Activated CD8-positive, alpha-beta memory T cell treated with anti-CD3 and anti-CD28 coated beads for 4 hours (primary cell): ENCODE measurements at places on chromosomes 4 and X.

DNA sequence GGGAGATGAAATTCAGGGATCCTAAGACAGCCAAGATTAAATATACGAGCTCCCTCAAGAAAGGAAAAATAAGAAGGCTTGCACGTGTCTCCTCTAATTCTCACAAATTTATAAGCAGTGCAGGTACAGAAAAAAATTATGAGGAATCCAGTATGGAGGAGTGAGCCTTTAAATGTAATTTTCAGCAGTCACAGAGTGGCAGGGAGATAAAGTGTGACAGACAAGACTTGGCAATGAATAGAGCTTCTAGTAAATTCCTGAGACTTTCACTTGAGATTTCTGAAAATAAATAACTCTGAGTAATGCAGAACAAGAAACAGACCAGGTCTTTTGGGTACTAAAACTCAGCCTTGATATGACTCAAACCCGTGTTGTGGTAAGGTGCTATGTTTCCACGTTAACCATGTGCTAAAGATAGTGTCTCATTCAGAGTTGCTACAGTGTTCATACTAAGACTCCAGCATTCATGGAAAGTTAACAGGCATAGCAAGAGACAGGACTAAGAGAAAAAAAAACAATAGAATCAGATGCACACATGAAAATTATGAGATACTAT lies 119.8 kb downstream of the SPOCK3 start:
- DNase-seq: no peak

GRCh38 chrX:119682019-119682989 lies 10.7 kb downstream of the SEPTIN6 start:
- DNase-seq: no peak

DNA sequence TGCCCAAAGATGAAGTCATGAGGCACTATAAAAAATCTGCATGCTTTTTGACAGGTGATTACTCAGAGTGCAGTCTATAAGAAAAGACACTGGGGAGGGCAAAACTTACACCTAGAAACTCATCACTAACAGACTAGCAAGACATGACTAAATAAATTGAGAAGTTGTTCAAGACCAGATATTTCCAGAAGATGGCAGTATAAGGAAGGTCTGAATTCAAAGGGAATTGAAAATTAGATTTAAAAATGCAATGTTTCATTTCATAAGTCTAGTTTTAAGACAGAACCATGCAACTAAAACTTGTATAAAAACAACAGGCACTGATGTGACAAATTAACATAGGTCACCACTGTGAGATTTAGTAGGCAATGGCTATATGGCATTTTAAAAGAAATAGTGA lies 232.5 kb upstream of the POF1B start:
- no peak for DNase-seq

- DNase-seq: no peak
Observed at GRCh38 chrX:16023790-16024734, 99.3 kb upstream of the GRPR start.

DNA sequence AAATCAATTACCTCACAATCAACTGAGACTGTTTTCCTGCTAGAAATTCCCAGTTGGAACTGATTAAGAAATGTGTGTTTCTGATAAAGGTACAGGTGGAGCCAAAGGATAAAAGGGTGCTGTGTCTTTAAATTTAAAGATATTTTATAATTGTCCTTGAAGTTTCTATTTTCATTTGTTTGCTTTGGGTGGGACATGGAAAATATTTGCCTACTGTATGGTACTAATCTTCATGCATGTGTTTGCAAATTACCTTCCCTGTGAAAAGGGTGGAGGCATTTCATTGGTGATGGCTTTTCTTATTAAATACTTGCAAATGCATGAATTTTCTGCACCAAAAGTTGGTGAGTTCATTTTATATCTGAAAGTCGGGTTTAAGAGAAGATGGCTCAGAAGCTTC lies 215.9 kb downstream of the RELL1 start:
- no peak for DNase-seq

GRCh38 chr4:79065262-79065661 lies 126.0 kb upstream of the PAQR3 start:
- DNase-seq: no peak

DNA sequence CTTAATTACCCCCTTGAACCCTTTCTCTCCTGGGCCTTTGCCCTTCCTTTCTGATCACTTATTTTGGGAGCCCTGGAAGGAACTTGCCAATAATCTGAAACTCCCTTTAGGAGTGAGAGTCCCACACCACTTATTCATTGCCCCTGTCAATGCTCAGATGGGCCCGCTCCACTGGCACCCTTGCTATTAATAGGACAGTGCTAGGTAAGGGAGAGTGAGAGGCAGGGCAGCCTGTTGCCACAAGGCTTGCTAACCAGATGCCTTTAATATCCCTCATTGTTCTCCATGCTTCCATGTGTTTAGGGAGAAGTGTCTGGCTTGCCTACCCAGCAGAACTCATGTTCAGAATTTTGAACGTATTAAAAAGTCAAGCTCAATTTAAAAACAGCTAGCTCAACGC lies 1.7 kb upstream of the NHS start:
- no peak for DNase-seq

DNA sequence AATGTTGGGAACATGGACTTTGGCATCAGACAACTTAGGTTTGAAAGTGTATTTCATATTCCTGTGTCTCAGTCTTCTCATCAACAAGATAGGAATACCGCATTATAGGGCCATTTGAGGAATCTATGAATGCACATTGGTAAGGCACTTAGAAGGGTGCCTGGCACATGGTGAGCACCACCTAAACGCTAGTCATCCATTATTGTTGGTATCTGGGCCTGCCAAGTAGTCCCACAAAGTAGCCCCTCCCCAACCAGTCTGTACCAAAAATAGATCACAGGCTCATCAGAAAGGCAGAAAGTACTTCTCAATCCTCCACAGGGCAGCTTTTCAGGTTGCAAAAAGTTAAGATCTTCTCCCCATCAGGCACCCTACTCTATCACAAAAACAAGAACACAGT lies 162.3 kb upstream of the KLF3 start:
- DNase-seq: no peak

- DNase-seq: no peak
Observed at GRCh38 chr4:20265726-20266125, 14.0 kb downstream of the SLIT2 start.

DNA sequence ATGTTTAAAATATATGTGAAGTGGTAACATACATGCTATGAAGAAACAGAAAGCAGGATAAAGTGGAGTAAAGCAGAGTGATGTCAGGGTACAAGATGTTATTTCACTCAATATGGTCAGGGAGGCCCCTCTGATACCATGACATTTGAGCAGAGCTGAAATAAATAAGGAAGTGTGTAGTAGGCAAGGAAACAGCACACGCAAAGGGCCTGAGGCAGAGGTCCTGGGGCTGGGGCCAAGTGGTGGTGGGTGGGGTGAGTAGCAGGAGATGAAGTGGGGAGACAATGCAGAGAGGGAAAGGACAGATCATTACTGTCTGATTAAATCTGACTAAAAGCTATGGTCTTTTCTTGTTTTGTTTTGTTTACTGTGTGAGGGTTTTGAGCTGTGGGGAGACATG lies 61.1 kb downstream of the FAM13A start:
- DNase-seq: no peak

GRCh38 chr4:56892691-56893090 lies 15.0 kb upstream of the REST start:
- DNase-seq: no peak

DNA sequence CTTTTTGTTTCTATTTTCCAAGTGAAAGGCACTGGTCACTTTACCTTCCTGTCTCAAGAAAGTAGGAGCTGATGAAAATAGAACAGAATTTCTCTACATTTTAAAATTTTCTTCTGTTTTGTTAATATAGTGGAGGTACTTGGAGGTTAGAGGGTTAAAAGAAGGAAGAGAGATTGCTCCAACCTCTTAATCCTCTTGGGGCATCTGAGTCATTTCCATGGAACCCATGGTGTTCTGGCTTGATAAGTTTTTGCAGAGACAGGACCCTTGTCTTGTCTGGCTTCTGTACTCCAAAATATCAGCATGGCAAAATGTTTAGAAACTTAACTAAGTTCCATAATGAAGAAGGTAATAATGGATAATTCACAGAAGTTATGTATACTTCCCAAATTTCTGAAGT lies 727.2 kb downstream of the C4orf33 start:
- DNase-seq: no peak

DNA sequence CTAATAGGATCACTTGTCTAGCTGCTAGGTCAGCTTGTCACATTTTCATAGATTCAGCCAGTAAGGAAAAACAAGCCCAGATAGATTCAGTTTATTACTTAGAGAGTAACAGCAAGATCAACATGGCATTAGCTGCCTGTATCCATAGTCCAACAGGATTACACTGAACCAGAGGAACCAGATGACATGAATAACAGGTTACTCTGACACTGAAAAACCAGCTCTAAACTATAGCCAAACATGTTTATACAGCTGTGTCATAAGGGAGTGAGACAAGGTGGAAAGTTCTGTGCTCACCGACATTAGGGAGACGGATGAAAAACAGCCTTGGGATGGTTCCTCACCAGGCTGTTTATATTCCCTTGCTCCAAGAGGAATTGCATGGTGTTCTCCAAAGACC lies 102.9 kb upstream of the EOLA2 start:
- no peak for DNase-seq

GRCh38 chr4:123922847-123923246 lies 526.3 kb downstream of the SPRY1 start:
- DNase-seq: no peak

DNA sequence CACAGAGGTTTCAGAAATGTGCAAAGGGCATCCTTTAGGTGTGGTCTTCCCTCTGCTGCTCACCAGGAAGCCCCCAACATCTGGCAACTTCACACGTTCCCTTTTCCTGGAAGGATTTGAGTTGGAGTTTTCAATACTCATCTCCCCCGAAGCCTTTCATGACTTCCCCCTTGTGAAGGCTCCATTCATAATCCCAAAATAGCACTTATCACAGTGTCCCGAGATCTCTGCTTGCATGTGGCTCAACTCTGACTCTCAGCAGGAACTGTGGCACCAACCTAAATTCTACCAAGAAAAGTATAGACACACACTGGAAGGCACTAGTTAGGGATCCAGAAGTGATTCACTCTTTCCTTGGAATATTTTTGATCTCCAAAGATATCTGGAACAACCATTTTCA lies 40.5 kb upstream of the ZNF827 start:
- no peak for DNase-seq

GRCh38 chr4:81404294-81404693 lies 67.4 kb downstream of the RASGEF1B start:
- no peak for DNase-seq

- DNase-seq: no peak
Observed at GRCh38 chr4:183364025-183364424, 41.8 kb upstream of the CLDN24 start.

GRCh38 chrX:63746278-63746677 lies 38.7 kb downstream of the ARHGEF9 start:
- no peak for DNase-seq

- no peak for DNase-seq
Observed at GRCh38 chr4:1673671-1674070, 10.4 kb downstream of the FAM53A start.

GRCh38 chrX:119363391-119363790 lies 35.7 kb upstream of the SLC25A43 start:
- DNase-seq: no peak

DNA sequence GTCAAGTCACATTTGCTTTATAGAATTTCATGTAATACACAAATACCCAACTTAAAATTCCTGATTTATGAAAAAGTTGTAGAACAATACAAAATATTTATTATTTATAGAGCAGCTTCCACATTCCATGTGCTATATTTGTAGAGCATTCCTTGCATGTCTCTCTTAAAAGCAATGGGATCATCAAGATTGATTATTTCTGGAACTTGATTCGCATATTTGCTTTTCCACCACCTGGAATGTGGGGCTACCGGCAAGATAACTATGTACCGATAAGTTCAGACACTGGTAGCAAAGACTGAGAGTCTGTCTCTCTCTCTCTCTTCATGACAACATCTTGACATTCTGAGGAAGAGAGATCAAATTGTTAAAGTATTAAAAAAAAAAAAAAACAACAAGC lies 59.3 kb downstream of the MAPK10 start:
- DNase-seq: no peak

DNA sequence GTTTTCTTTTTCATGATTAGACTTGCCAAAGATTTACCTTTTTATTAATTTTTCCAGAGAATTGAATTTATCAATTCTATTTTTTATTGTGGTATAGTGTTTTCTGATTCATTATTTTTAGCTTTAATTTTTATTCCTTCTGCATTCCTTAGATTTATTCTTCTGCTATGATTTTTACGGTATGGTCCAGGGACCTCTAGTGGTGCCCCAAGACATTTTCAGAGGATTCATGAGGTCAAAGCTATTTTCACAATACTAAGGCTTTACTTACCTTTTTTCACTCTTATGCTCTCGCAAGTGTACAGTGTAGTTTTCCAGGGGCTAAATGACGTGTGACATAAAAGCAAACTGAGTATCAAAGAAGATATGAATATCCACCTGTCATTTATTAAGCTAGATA lies 8.0 kb downstream of the RADX start:
- no peak for DNase-seq

DNA sequence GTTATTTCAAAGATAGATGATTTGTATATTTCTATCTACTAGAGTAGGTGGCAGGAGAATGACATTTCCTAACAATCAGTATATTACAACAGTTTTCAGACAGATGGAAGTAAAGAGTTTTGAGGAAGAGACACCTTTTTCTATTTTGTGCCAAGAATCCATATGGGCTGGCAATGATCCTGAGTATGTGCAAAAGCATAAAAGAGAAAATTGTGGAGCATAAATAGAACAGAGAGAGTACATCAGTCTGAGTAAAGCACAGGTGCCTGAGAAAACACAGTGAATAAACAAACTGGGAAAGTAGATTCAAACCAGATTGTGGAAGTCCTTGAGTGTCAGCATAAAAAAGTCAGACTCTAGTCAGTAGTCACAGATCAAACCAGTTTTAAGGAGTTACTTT lies 96.8 kb upstream of the WDR44 start:
- no peak for DNase-seq

DNA sequence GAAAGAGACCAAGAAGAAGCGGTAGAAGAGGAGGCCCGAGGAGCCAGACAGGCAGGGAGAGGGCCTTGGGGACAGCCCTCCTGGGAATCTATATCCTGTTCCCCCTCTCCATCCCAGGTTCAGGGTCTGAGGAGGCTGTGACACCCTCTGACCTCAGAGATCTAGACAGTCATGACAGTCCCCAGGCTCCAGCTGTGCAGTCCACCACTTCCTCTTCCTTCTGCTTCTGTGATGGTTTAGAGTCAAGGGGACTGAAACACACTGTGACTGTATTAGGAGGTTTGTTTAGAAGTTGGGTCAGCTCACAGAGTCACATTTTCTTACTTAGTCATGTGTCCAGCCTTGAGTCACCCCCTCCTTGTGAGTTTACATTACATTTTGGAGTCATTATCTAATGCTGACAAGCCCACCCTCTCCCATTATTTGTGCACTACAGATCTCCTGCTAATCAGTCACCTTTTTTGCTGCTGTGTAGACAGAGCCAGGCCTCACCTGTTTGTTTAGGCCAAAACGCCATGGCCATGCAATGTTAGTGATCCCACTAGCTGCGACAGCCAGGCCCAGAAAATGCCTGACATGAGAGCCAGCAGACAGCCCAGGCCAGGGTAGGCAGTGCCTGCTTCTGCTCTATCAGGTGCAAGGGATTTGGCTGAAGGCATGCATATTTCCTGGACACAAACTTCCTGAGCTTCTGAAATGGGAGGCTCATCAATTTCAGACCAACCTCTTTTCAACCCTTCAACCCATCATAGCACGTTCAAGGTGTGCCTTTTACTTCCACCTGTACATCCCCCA lies 26.0 kb downstream of the MANBA start:
- no peak for DNase-seq
